Stimulated activated CD4-positive, alpha-beta T cell treated with anti-CD3 and anti-CD28 coated beads, TNF-alpha, amount 100 ng/mL, for 4 hours (primary cell): ENCODE measurements at places on chromosomes 7 and 10.

DNA sequence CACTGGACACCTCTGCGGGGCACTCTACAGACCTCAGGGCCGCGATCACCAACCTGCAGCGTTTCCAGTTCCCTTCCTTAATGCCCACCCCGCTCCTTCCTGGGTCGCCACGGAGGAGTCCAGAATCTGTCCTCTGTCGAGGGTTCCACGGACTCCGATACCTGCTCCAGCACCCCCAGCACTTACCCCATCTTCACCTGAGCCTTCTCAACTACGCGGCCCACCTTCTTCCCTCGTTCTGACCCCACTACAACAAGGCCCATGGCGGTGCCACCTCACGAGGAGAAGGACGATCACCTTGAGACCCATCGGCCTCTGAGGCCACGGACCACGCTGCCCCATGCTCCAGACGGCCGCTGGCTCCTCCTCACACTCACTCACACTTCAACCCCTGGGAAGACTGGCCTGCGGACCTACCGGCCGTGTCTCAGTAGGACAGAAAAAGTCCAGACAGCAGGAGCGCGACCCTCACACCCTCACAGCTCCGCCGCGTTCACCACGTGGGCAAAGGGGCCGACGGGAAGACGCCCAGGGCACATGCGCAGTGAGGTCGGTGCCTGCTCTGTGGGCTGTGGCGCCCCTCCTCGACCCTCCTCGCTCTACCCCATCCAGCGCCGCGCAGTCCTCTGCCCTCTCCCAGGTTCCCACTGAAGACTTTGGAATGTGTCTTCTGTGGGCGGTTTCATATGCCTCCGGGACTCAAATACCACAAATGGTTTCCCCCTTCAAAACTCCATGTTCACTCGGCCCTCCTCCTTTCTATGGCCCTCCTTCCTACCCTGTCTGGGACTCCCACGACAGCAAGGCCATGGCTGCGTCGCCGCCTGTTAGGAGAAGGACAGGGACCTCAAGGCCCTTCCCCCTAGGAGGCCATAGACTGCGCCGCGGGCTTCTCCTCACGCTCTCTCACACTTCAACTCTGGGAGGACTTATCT lies 193.9 kb upstream of the PHF14 start:
- no peak for DNase-seq

DNA sequence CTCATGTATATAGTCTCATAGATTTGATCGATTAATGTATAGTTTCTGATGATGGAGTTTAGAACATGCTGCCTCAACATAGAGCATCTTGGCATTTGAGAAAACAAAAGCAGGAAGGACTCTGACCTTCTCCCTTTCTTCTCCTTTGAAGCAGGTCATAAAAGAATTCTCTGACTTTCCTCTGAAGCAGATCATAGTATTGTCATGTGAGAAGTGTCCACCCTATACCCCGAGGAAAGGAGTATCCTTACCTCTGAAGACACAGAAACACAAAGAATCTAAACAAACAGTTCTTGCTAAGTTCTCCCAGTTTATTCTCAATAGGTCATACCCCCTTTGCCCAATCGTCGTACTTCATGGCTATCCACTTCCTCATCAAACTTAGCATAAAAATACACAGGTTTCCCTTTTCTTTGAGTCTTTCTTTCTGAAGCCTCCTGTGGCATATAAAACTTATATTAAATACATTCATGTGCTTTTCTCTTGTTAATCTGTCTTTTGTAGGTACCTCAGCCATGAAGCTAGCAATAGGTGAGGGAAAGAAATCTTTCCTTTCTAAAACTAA lies 194.9 kb downstream of the REEP3 start:
- no peak for DNase-seq

- no peak for DNase-seq
These were observed 59.3 kb downstream of the ANKMY2 start for GRCh38 chr7:16586081-16586874.

DNA sequence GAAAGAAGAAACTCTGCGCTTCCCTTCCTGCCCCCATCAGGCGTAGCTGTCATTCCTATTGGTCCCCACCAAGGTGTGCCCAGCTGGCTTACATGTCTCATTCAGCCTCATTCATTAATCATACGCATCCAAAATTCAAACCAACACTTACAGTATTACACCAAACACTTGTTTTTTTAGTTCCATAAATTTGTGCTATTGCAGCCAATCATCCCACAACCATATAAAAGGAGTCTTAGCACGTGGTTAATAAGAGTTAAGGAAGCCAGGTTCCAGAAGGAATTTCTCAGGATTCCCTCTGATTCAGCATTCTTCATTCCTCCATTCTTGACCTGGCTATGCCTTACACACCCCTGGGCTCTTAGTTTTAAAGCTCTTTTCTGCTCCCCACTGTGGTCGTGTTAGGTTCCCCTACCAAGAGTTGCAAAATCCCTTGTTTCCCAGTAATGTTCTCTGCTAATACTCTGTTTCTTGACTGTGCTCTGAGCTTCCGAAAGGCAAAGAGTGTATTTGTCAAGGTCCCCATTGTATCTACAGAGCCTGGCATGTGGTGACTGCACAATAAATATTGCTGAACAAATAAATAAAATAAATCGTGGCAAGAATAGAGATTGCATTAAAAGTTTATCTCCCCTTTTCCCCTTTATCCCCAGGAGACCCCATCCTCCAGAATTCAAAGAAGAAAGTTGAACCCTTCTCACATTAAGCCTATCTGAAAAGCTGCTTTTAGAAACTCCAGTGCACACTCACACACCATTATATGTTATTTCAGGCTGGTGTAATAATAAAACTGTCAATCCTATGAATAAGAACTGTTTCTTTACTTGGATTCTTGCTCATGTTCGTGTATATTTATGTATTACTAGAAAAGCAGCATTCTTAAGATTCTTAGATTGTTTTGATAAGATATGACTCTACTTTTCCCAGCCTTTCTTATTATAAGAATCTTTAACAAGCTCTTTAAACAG lies 514.4 kb downstream of the INHBA start:
- DNase-seq: no peak

DNA sequence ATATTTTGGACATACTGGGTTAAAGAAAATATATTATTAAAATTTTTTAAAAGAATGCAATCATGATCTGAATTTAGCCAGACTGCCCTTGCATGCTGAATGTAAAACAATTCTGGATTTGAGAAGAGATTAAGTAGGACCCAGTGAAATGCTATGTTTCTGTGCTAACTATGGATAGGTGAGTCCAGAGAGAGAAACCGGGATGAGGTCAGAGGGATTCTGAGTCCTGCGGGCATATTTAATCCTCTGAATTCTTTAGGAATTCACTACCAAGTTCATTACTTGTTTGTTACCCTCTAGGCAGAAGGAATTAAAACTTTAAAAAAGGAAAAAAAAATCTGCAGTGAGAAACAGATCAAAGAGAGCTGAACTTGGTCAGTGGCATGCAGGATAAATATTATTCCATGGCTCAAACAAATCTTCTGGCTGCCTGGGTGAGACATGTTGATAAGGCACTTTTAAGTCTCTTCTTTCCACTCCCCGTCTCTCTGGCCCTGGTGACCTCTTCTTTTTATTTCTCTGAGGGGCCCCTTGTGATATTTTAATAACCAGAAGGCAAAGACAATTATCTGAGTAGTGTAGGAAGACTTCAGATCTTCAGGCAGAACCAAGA lies 50.2 kb upstream of the LYZL1 start:
- DNase-seq: no peak

GRCh38 chr10:35328404-35329037 lies 7.8 kb upstream of the CCNY start:
- no peak for DNase-seq

DNA sequence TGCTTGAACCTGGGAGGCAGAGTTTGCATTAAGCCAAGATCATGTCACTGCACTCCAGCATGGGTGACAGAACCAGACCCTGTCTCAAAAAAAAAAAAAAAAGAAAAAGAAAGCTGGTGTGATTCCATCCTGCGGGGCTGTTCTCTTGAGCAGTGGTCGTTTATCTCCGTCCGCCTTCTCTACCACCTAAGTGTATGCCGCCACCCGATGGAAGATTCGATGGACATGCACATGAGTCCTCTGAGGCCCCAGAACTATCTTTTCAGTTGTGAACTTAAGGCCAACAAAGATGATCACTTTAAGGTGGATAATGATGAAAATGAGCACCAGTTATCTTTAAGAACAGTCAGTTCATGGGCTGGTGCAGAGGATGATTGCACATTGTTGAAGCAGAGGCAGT lies 65.7 kb downstream of the ABRAXAS2 start:
- no peak for DNase-seq

DNA sequence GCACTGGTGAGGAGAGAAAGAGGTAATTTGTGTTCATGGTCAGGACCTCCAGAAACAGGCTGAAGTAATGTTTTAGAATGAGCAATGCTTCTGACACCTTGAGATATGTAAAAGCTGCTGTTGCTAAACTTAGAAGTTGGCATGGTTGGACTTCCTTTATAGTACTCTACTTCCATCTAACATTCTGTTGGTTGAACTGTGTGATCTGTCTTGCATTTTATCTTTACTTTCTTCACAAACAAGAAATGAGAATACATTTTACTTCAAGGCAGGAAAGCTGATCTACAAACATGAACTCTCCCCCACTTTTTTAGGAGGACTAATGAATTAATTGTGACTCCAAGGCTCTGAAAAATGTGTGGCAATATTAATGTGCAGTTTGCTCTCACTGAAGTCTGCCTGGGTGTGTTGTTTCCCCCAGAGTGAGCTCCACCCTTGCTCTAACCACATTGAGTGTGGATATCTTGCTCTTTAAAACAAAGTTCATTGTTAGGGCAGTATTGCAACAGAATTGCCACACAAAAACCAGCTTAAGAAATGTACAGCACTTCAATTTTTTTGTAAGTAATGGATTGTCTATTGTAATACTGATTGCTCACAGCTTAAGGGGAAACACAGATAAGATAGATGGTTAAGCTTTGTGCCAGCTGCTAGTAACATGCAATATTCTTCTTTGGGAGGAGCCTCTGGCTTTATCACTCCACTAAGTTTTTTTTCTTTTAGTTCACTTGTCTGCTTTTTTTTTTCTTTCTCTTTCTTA lies 69.0 kb downstream of the ADD3 start:
- DNase-seq: no peak

DNA sequence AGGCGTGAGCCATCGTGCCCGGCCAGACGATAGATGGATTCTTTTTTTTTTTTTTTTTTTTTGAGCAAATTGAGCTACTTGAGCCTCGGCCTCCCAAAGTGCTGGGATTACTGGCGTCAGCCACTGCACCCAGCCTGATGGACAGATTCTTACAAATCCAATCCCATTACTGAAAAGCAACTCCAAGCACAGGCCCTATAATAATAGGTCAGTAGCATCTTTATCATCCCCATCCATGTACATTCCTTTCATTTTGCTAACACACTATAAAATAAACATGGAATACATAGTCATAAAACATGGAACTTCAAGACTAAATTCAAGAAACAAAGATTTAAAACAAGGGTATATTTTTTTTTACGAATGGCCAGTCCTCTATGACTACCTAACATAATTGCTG lies 16.0 kb upstream of the RSBN1L start:
- DNase-seq: no peak

DNA sequence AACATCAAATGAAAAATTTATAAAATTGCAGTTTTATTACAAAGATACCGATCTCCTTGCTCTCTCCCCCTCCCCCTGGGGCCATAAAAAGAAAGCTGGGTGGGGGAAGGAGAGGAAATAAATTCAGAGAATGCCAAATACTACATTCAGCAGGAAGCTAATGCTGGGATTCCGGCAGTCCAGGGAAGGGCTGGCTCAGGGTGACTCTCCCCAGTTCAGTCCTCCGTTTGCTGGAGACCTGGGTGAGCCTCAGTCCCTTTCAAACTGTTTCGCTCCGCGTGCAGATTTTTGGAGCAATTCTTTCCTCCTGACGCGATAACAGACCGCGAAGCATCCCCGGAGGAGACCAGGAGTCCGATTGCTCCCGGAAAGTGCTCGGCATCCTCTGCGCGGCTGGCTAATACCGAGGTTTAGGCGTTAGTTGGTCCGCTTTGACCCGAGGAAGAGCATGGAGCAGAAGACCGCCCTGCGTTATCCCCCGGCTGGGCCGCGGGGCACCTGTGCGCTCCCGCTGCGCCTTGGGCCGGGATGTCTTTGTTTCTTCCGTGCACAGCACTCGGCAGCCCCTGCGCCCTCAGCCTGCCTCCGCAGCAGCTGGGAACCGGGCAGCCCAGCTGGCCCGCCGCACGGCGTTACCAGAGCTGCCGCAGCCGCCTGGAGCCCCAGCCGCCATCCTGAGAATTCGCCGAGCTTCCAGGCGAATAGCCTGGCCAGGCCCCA lies 3.9 kb upstream of the HOXA2 start:
- DNase-seq: no peak

DNA sequence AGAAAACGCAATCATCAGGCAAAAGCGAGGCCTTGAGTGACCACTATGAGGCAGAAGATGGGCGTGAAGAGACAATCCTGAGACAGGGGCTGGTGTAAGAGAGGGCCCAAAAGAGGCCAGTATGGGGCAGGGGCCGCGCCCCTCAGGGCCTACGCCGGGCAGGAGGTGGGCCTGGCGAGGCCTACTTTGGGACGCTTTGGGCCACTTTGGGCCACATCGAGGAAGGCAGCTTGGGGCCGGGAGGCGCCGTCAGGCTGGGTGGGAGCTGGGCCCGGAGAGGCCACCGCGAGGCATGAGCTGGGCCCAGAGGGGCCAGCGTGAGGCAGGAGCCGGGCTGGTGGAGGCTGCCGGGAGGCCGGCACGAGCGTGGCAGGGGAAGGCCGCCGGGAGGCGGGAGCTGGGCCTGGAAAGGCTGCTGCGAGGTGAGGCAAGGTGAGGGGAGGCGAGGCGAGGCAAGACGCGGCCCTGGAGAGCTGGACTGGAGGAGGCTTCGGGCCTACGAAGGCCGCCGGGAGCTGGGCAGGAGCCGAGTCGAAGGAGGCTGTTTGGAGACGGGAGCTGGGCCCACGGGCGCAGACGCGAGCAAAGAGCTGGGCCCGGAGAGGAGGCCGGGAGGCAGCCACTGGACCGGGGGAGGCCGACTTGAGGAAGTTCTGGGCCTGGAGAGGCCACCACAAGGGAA lies 171.3 kb downstream of the TPST1 start:
- DNase-seq: no peak

DNA sequence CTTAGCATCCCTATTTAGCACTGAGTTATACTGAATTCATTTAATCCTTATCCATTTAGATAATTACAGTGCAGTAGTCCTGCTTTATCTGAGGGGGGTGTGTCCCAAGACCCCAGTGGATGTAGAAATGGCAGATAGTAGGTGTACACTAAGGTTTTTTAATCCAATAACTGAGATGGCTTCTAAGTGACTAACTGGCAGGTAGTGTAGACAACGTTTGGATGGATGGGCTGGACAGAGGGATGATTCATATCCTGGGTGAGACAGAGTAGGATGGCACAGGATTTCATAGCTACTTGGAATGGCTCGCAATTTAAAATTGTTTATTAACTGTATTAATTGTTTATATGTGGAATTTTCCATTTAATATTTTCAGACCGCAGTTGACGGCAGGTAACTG lies 295.6 kb downstream of the CCDC3 start:
- no peak for DNase-seq

DNA sequence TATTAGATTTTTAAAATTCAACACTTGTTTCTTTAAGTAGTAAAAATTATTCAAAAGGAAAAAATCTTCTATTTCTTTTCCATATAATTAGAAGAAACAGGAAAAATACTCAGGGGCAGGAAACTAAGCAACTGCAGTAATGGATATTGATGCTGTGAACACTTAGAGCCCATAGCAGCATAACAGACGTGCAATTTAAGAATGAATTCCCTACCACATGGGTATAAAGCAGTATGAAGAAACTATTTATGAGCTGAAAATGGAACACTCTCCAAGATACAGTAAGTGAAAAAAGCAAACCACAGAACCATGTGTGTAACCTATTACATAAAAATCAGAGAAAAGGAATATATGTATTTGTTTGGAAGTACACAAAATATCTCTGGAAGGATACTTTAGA lies 30.8 kb downstream of the ARHGAP19 start:
- no peak for DNase-seq

- no peak for DNase-seq
These were observed 14.2 kb upstream of the ZNF786 start for GRCh38 chr7:149104749-149105148.
